ENCODE measurements at places on chromosomes 5 and 9.

DNA sequence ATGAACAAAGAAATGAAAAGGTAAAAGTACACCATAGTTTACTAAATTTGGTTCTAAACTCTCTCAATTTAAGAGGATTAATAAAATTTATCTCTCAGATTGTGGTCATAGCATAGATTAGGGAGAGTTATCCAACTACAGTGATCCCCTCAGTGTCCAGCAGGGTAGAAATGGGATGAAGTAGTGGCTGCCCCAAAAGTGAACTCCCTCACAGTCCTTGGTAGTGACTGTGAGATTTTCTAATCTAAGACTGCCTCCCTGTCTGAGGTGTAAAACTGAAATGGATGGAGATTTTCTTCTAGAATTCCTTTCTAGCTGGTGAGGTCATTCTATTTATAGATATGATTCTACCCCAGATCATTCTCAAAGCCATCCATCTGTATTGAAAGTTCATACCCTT is 455.5 kb downstream of the ACTL7B start:
- no peak for DNase-seq

- DNase-seq = no peak
These were observed 399 bp upstream of the FBN2 start for GRCh38 chr5:128538250-128539037.

DNA sequence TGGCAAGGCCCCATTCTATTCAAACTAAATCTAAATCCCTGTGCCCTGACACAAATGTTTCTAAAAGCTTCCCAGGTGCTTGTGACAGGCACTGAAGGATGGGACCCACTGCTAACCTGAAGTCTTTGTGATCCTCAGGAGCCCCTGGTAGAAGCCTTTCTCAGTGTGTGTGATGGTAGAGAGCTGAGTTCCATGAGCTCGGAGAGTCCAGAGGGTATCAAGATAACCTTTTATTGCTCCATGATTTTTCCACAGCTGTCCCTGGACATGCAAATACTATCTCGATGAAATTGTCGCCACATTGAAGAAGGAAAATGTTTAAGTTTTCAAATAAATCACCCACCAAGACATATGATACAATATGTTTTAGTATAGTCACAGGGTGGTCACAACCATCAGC is 7.7 kb downstream of the CAST start:
- no peak for DNase-seq

DNA sequence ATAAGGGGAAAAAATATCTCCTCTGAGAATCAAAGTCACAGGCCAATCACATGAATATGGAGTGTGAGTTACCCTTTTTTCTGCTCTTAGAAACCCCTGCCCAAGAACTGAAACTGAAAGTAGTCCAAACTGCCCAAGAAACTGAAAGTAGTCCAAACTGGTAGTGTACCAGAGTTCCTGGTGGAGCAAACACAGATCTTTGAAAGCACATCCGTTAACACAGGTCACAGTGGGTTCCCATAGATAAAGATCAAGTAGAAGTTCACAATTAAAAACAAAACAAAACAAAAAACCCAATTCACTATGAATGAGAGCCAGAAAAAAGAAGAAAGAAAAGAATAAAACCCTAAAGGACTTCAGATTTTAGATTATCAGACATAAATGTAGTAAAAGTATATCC is 332.4 kb upstream of the EFNA5 start:
- peak; percentile 15 for DNase-seq

- DNase-seq = no peak
These were observed 69.6 kb upstream of the TAF1L start for GRCh38 chr9:32705059-32705458.

GRCh38 chr5:19835442-19835841 is 152.6 kb downstream of the CDH18 start:
- no peak for DNase-seq

DNA sequence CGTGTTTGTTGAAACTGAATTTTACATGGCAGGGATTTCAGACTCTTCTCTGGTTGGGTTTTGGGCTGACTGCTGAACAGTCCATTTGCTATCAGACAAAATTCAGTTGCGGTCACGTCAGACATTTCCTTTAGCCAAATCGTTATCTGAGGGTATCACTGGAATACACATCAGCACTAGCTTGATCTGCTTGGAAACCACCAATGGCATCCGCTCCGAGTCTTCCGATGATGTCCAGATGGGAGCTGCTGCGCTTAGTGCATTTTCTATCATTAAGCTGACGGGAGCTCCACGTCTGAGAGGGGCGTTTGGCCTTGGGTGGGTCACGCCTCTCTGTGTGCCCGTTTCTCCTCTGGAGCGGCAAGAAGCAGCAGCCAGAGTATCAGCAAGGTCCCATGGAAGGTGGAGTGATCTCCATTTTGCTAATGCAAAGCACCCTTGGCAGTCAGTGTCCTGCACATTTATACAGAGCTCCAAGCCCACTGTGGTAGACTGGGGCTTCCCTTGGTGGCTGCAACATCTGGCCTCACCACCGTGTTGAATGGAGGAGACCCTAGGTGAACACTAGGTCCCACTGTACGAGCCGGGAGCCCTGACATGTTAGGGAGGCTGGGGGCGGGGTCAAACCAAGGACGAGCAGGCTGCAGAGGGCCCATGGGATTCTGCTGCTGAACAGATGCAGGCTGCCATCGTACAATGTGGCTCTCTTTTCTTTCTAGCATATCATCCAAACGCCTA is 134.6 kb upstream of the PHYKPL start:
- DNase-seq = no peak

GRCh38 chr5:131386779-131387178 is 122.9 kb downstream of the CDC42SE2 start:
- no peak for DNase-seq

DNA sequence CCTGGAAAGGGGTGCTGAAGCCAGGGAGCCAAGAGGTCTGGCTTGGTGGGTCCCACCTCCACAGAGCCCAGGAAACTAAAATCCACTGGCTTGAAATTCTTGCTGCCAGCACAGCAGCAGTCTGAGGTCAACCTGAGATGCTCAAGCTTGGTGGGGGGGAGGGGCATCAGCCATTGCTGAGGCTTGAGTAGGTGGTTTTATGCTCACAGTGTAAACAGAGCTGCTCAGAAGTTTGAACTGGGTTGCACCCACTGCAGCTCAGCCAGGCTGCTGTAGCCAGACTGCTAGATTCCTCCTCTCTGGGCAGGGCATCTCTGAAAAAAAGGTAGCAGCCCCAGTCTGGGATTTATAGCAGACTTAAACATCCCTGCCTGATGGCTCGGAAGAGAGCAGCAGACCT is 55.5 kb upstream of the FBXL17 start:
- no peak for DNase-seq

DNA sequence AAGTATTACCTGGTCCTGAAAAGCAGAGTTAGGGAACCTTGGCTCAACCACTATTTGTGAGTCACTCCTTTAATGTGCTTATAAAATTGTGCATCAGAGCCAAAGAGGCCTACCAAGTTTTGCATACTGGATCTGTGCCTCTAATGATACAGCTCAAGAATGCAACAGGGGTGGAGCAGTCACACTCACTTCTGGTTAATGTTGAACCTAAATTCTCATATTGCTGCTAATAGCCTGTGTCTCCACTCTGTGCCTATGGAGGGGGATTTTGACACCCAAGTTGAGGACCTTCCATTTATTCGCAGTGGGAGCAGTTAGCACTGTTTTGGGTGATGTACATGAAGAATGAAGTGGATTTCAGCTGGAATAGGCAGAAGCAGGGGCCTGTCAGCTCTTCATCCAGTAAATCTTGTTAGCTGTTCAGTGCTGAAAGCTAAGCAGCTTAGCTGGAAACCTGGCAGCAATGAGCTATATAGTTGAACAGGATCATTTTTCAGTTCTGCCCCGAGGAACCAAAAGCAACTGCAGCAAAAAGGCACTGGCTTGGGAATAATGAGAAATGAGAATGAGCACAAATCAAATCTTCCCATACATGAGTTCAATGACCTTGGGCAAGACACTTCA is 9.7 kb downstream of the SH3TC2 start:
- no peak for DNase-seq

GRCh38 chr5:127038550-127038949 is 8.2 kb upstream of the MARCHF3 start:
- DNase-seq = no peak

GRCh38 chr5:4614088-4614487 is 526.0 kb upstream of the ADAMTS16 start:
- no peak for DNase-seq

DNA sequence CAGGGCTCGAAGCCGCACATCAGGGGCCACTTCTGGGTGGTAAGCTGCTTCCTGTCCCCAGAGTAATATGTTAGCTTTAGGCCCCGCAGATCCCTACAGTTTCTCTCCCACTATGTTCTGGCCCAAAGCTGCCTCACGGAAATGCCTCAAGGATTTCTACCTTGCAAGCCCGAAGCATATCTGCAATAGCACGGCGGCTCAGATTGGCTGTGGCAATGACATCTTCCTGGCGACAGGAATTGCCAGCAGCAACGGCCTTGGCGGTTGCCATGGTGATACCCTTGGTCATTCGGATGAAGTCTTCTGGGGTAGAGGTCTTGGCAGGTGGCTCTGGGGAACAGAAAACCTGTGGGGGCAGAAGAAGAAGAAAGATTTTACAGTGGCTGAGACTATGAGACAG is 10.3 kb upstream of the TPM2 start:
- DNase-seq = no peak

- peak; percentile 26 for DNase-seq
These were observed 1.0 kb downstream of the ADAMTS19 start for GRCh38 chr5:129460936-129461710.

- no peak for DNase-seq
These were observed 730.0 kb downstream of the MTRR start for GRCh38 chr5:8598996-8599395.

- DNase-seq = peak; percentile 61
These were observed 67.8 kb downstream of the FAT2 start for GRCh38 chr5:151523335-151523734.

DNA sequence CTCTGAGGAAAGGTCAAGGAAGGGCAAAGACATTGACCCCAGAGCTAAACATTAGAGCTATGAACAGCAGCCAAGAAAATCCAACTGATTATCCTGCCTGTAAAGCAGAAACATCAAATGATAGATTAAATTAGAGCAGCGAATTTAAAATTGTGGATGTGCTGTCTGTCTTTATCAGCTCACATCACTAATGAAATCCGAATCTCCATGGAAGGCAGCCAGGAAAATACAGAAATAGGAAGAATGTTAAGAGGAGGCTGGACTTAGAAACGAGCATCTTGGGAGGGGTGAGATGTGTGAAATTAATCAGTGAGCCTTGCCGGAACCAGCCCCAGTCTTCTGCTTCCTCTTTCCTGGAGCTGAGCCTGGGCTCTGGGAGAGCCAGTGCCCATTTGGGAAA is 191.0 kb downstream of the PJA2 start:
- no peak for DNase-seq

DNA sequence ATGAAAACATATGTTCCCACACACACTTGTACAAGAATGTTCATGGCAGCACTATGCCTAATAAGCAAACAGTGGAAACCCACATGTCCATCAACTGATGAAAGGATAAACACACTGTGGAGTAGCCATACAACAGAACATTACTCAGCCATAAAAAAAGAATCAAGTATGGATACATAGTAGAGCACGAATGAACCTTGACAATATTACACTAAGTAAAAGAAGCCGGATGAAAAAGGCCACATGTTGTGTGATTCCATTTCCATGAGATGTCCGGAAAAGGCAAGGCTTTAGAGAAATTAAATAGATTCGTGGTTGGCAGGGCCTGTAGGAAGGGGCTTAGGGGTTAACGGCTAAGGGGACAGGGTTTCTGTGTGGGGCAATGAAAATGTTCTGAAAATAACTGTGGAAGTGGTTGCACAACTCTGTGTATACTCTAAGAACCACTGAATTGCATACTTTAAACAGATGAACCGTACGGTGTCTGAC is 51.4 kb downstream of the COL23A1 start:
- DNase-seq = no peak

- DNase-seq = no peak
These were observed 83.7 kb upstream of the SLIT3 start for GRCh38 chr5:169384661-169385060.

DNA sequence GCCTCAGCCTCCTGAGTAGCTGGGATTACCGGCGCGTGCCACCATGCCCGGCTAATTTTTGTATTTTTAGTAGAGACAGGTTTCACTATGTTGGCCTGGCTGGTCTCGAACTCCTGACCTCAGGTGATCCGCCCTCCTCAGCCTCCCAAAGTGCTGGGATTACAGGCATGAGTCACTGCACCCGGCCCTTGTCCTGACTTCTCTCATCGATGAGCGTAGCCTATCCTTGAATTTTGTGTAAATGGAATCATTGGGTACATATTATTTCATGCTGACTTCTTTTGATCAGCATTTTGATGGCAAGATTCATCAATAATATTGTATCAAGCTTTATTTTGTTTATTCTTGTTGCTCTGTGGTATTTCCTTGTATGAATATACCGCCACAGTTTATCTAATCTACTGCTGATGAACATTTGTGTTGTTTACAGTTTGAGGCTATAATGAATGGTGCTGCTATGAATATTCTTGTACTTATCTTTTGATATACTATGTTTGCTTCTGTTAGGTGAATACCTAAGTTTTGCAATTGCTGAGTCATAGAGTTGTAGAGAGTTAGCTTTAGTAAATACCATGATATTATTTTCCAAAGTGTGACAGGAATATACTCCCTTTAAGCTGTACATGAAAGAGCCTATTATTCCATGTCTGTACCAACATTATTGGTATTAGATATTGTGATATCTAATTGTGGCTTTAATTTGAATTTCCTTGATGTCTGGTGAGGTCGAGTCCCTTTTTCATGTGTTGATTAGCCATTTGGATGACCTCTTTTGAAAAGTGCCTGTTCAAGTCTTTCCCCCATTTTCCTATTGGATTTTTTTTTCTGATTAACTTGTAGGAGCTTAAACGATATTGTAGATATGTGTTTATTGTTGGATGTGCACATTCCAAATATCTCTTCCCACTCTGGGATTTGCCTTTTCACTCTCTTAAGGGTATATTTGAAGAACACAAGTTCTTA is 107.5 kb downstream of the RGS3 start:
- DNase-seq = no peak

DNA sequence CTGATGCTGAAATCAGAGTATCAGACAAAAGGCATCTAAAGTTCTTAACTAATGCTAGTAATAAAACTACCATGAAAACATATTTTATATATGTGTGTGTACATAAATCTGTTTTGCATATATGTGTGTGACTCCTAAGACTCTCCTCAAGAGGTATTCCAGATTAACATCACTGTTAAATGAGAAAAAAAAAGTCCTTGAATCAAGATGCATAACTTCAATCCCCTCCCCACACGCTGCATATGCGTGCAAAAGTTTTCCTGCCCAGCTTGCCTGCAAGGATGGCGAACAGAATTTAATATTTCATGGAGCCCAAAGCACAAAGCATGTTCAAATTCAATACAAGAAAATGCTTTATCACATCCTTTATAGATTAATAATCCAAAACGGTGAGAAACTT is 34.7 kb downstream of the EFNA5 start:
- DNase-seq = no peak

- no peak for DNase-seq
These were observed 31.5 kb downstream of the CLINT1 start for GRCh38 chr5:157827423-157827822.

Measured in kidney capillary endothelial cell (primary cell).